Vagina (tissue), 2 donors: ENCODE measurements at places on chromosomes 6 and 20. TPM values are rescaled to one million over a fixed set of nuclear protein-coding genes. Genes with fewer than 3 reads are reported as not detected.

GRCh38 chr20:63500902-63501817 lies 2.3 kb upstream of the EEF1A2 start:
- DNase-seq: no peak

GRCh38 chr6:161543684-161544309 lies 269.9 kb upstream of the AGPAT4 start:
- DNase-seq: no peak

DNA sequence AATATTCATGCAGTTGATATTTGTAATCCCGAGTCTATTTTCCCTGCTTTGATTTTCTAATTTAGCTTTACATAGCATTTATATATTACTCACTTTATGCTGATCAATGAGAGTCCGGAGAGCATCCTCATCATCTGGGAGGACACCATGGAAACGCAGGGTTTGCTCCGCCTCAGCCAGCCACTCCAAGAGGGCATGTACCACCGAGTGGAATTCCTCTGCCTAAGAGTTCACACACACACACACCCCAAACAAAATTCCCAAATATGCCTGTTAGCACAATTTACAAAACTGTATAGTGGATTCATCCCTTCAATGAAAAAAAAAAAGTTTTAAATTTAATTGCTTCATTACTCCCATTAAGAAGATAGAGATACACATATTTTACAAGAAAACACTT lies 160.7 kb downstream of the DST start:
- no peak for DNase-seq

ORC3 gene
- total RNA-seq: 9.6 TPM

ZSCAN23 gene
- total RNA-seq: 0.98 TPM

GRCh38 chr6:32792901-32793435 lies 23.8 kb downstream of the HLA-DOB start:
- DNase-seq: no peak

FNDC1 gene
- 0.49 TPM for total RNA-seq

DNA sequence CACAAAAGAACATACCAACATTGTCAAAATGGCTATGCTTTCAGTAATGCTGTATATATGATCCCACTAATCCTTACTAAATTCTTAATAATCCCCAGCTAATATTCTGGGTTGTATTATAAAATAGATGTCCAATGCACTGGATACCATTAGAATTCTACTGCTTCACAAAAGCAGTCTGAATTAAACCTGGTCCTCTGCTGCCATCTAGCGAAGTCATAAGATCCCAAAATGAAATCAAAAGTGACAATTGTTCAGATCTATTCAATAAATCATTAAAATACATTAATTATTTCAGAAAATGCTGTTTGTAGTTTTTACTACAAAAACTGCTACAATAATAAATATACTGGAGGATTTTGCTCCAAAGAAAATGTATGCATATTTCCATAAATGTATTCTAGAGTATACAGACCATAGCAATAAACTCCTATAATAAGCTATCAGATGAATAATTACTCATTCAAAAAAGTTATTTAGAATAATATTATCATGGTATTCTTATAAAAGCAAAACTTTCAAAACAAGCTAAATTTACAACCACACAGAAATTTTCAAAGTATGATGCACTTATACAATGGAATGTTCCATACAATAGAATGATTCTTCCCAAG lies 92.6 kb downstream of the RNGTT start:
- no peak for DNase-seq

- DNase-seq: no peak
Observed at GRCh38 chr6:9233686-9234085, 798.3 kb upstream of the SLC35B3 start.

AGER gene
- 8.1 TPM for total RNA-seq
